ENCODE measurements at places on chromosomes 7 and 10.

GRCh38 chr10:122507616-122508015, 46.3 kb downstream of the HTRA1 start:
- no peak for DNase-seq

DNA sequence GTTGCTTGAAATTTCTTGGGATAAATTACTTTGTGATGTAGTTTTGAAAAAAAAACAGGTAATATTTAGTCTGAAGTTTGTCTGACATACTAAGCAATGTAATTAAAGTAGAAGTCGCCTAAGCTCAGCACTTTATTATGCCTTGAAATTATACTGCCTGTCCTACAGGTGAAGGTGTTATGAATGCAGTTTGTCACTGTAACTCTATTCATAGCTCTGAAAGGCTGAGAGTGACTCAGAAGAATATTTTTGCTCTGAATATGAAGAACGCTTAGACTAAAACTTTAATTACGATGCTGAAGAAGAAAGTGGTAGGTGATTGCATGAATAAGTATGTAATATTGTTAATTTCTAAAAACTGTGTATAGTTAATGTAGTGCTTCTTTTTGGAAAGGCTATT, 9.2 kb downstream of the CFTR start:
- no peak for DNase-seq

DNA sequence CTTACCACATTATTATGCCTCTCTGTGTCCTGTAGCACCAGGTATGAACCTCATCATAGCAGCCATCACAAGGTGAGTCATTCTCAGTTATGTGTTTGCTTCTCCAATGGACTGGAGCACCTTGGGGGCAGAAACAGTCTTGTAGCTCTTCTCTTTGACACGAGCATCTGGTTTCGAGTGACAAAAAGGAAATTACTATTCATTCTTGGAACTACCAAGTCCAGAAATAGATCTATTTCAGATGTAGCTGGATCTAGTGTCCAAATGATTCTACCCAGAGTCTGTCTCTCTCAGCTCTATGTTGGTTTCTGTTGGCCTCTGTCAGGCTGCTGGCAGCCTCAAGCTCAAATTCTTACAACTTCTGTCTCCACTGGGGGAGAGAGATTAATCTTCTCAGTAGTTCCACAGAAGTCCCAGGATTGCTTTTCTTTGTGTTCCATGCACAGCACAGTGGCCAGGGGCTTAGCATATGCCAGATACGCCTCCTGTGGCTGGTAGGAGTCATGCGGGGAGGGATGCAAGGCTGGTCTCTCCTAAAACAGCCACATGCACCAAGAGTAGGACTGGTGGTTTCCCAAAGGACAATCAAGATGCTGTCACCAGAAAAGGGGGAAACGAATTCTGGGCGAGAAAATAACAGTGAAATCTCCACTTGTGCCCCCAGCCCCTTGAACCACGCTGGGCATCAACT, 37.2 kb upstream of the PAPSS2 start:
- no peak for DNase-seq

DNA sequence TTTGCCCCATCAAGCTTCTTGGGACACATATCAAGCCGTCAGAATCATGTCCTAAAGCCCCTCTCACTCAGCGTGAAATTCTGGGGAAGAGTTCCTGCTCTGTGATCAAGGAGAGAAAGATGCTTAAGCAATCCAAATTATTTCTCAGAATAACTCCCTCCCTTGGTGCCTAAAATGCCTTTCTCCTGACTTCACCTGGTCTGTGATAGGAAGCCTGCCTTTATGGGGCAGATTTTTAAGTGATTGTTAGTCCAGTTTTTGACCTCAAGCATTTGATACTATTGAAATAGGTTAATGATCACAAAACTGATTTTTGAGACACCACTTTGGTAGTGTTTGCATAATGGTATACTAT, 76.4 kb upstream of the MAGI2 start:
- DNase-seq: no peak

DNA sequence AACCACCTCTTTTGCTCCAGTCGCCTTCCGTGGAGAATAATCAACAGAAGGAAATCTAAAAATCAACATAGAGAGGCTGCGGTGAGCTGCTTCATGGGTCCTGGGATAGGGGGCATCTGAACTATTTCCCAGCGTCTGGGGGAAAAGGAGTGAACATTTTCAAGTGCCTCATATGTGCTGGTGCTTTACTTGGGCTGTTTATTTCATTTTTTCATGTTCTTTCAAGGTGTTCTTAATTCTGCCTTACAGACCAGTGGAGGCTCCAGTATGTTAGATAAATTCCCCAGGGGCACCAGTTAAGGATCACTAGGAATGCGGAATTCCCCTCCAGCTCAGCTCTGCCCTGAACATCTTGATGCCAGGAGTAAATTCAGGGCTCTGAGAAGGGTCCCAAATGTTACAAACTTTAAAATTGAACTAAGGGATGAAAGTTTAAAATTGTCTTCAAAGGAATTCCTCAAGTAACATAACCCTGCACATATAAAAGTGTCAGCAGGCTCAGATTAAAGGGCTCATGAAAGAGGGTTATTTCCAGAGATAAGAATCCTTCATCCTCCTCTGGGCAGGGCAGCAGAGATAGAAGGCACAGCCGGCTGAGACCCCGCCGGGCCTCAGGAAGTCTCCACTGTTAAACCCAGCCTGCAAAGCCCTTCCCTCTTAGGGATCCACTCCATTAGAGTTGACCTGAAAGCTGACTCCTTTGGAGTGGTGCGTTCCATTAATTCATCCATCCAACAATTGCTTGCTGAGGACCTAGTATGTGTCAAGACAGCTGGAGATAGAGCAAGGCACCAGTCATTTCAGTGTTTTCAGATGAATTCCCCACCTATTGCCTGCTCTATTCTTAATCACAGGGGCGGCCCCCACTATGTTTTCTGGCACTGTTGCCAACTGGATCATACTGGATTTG, 345.8 kb downstream of the KCNMA1 start:
- DNase-seq: no peak

- DNase-seq: peak; percentile 4
Observed at GRCh38 chr7:40604601-40605438, 470.0 kb downstream of the SUGCT start.

- no peak for DNase-seq
Observed at GRCh38 chr10:95266674-95267095, 24.1 kb downstream of the PDLIM1 start.

DNA sequence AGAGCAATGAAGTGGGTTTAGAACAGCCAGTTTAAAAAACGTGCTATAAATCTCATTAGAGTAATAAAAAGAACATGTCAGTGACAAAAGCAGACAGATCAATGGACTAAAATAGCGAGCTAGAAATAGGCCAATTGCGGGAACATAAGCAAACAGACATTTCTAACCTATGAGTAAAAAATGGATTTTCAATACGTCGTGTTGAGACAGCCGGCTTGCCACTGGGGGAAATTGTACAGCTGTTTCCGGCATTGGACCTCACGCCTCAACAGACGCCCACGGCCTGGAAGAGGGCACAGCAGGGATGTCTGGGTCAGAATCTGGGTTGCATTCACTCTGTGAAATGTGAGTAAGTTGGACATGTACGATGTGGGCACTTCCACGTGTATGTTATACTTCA, 92.9 kb downstream of the SVOPL start:
- DNase-seq: peak; percentile 9

DNA sequence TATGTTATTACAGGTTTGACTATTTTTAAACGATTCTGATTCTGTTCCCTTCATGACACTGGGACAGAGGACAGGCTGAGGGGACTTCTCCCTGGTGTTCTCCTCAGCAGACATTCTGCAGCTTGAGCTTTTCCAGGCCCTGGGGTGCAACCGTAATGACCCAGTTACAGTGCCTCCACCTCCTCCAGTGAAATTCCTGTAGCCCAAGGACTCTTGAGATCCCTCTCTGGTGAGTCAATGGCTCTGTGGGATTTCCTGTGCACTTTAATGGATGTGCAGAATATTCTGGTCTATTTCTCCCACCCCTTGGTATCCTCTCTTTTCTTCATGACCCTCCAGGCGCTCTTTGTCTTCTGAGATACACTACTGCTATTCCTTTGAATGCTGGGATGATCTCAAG, 319.3 kb downstream of the INHBA start:
- DNase-seq: no peak

DNA sequence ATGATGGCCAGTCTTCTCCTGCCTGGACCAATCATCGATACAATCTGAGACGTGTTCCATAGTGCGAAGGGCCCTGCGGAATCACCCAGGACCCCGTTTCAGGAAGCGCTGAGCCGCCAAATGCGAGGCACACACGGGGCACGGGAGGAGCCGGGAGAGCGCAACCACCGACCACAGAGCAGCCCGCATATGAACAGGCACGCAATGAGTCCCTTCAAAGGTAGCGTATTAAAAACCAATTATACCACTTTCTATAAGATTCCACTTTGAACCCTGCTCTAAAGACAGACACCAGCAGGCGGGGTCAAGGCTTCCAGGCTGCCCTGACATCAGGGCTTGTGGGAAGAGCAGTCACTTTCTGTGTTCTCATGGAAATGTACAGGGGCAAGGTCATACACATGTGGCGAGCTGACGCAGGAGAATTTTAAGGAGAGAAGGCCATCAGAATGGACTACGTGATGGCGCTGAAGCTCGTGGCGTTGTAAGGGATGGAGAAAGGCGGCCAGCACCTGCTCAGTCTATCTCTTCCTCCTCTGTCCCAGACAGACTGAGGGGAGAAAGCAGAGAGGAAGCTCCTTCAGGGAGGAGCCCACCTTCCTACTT, 46.2 kb downstream of the AMZ1 start:
- DNase-seq: no peak

DNA sequence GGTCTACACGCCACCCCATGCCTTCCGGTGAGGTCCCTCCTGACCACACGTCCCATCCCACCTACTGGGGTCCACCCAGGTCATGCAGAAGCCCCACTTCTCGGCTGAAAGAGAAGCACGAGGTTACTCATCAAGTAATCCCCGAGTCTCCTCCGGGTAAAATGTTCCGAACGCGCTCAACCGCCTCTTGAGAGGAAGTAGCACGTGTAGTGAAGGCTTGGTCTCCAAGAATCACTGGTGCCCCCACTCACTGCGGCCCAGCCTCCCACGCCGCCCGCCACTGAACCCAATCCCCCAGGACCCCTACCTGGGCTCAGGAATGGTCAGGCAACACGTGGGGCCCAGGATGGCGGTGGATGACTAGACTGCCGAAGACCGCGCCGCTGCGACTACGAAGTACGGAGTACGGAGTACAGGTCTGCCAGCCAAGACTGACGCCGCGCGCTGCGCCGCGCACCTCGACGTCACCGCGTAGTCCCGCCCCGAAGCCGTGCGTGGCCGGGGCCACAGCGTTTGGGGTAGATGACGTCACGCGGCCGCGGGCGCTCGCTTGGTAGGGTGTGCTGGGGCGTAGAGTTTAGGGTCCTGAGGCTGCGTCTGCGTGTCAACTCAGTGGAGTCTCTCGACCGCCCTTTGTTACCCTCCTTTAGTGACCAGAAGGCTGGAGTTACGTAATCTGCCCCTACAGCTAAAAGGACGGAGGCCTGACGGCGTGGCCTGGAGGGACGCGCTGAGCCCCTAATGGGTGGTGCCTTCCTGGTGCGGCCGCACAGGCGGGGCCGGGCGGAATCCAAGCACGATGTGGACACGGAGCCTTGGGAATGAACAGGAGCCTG, 7.6 kb upstream of the MYO1G start:
- peak; percentile 97 for DNase-seq

DNA sequence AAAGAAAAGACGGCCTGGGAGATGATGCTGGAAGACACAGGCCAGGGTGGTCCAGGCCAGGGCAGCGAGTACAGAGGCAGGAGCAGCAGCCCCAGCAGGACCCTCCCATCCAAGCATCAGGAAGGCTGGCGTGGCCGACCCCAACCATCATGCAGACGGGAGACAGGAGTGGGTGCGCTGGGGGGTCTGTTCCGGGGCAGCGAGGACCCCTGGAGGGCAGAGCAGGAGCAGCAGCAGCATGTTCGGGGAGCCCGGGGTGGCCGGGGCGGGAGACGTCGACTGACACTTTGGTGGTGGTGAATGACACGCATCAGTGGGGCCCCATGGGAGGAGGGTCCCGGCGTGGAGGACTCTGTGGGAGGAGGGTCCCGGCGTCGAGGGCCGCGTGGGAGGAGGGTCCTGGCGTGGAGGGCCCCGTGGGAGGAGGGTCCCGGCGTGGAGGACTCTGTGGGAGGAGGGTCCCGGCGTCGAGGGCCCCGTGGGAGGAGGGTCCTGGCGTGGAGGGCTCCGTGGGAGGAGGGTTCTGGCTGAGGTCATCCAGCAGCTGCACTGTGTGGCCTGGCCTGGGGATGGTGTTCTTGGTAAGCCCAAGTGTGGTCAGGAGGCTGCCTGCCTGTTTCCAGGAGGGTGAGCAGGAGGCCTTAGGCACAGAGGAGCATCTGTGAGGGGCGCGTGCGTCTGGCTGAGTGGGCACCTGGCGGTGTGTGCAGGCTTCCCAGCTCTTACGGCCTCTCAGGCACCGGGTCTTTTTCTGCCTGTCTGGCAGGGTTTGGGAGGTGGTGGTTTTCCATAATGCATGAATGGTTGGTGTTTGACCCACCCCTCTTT, 38.9 kb downstream of the FAM20C start:
- no peak for DNase-seq

DNA sequence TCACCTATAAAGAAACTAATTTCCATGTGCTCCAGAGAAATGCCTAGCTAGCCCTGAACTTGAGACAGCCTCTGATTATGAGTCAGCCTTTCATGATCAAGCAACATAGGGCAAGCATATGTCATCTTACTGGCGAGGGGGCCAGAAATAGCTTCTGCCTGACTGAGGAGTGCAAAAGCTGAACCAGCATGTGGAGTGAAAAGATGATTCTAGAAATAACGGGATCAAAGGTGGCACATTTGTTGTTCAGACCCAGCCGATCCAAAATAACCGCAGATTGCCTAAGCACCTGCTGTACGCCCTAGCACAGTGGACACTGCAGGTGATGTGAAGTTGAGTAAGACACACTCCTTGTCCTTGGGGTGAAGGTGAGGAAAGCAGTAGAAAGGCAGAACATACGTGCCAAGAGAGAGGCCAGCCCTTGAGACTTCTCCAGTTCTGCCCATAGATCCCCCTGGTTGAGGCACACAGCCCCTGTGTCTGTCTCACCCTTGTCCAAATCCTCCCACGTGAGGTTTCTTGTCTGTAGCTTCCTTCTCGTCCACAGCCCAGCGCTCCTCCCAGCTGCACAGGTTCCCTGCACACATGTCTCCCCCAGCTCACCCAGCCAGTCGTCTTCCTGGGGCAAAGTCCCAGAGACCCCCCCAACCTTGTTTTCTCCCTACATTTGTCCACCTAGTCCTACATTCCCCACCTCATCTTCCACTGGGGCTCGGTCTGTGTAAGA, 2.8 kb upstream of the BCL7B start:
- no peak for DNase-seq

DNA sequence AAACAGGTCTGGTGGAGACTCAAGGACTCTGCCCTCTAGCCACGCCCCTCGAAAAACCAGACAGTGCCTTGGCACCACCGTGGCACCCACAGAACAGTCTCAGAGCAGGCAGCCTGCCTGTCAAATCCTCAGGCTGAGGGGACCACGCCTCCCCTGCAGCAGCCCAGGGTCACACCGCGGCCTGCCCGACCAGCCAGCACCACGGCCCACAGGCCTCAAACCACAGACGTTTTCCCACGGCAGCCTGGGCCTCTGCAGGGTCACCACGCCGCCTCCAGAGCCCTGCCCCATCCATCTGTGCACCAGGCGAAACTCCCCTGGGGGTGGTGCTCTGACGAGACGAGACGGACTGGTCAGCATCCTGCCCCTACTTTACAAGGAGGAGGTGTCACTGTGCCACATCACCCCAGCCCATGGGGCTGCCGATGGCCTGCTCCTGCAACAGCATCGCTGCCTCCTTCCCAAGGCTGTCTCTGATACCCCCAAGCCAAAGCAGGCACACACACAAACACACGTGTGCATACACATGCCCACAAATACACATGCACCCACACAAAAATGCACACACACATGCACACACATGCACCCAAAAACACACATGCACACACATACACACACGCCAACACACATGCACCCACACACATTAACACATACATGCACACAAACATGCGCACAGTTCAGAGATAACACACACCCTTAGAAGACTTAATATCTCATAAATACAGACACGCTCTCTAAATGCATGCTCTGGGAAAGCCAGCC, 24.6 kb downstream of the PAPOLB start:
- no peak for DNase-seq
